ENCODE measurements at places on chromosomes 12 and 14.

DNA sequence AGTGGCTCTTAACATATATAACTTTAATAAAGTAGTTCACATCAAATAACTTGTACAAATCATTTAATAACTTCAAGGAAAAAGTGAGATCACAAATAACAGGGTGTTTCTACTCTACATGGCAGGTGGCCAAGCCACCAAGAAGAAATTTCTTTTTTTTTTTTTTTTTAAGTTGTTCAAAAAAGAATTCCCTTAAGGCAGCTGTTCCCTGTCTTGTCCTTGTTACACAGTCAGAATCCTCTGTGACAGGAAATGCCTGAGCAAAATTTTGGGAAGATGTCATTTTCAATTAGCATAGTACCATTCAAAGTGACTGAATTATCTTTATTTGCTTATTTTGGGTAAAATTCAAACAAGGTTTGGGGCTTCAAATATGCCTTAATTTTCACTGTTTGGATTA lies 79.4 kb downstream of the LIN7A start:
- DNase-seq = no peak

GRCh38 chr14:95444132-95445129 lies 72.0 kb downstream of the SYNE3 start:
- DNase-seq = no peak

DNA sequence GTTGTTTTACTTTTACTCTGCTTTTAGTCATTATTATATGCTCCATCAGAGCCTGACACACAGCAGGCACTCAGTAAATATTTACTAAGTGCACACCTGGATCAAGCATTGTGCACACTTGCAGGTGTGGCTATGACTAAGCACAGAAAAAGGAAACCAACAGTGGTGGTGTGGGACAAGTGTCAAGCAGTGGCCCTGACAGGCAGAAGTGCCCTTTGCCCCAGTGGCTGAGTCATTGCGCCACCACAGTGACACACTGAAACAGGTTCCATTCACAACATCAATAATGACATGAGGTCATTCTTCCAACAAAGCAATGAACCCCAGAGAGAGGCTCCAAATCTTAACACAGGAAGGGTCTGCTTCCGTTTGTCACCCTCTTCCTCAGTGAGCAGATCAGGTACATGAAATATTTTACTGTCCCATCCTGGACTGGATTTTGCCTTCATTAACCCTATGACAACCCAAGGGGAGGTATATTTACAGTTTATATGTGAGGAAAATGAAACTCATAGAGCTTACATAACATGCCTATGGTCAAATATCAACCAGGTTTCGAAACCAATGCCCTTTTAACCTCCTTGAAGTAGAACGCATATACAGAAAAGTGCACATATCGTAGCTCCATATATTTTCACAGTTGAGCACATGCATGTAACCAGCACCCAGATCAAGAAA lies 82.6 kb upstream of the GTF2A1 start:
- DNase-seq = no peak

DNA sequence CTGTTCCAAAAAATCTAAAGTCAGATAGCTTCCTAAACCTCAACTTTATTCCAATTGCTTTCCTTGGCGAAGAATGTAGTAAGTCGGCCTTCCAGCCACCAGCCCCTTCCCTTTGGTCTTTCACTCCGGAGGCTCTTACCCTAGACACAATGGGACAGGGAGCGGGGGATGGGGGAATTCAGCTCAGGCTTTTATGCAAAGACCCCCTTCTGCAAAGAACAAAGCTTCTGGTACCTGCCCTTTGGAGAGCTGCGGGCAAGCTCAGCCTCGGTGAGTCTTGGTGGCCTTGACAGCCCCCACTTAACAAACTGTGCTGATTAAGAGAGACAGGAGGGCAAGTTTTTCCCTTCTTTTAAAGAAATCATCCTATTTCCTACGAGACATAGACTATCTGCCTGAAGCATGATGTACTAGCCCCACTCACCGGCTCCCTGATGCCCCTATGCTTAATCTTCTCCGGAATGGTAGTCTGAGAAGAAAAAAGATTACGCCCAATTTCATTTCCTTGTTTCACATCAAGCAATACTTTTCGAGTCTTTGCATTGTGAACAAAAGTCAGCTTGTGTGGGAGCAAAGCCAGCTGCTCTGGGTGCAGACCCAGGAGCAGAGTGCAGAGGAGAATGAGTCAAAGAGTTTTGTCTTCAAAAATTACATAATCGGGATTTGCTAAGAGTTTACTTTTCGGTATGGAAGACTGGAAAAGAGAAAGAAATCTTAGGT lies 1.5 kb upstream of the NANOG start:
- DNase-seq = no peak

- DNase-seq = no peak
Observed at GRCh38 chr14:68786491-68787091, 6.3 kb downstream of the ZFP36L1 start.

DNA sequence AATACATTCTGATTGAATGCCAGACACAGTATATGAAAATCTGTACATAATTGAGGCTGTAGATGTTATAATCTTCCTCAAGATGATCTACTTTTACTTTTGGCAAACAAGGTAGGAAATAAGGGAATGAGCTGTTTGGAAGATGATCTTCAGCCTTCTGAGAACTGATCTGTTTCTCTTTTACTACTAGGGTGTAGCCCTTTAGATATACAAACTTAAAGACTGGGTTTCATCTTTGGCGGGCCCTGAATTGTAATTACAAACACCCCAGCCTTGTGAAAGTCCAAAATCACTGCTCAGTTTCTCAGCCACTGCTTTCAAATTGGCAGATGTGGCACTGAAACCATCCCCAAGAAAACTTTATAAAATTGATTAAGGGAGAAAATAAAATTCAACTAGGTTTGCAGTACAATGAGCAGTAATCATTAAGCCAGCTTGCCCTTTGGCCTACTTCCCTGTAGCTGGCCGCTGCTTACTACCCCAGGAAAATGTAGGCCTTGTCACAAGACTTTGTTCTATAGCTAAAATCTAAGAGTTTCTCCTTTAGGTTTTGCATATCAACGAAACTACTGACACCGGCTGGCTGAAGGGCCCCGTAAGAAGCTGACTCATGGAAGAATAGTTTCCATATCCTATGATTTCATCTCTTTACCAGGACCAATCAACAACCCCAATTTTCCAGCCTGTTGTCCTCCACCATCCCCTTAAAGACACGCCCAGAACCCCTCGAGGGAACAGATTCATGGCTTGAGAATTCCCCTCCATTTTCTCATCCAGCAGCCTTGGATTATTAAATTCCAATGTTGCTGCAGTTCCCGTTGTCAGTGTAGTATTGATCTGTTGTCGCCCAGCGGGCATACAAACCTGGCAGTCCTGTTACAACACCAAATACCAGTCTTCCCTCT lies 210.8 kb downstream of the PCNX1 start:
- no peak for DNase-seq

- DNase-seq = no peak
Observed at GRCh38 chr14:100037353-100037752, 27.9 kb upstream of the EVL start.

- no peak for DNase-seq
Observed at GRCh38 chr12:1421091-1421846, 173.1 kb downstream of the FBXL14 start.
